Left ventricle myocardium inferior (tissue), 1 donor: ENCODE measurements at places on chromosomes 7 and 10.

- no peaks in the 10 kb centered on the region for H3K4me1 ChIP-seq
- H3K4me3 ChIP-seq: no peak overlapping the region
- peaks cover 10% of the 10 kb centered on the region for H3K27me3 ChIP-seq
- no peak for DNase-seq
- H3K27ac ChIP-seq: no peak overlapping the region
- no peaks in the 10 kb centered on the region for H3K36me3 ChIP-seq
Observed at GRCh38 chr10:48199580-48200377, 74.7 kb downstream of the FRMPD2 start.

GRCh38 chr7:100714725-100715124 is 5.5 kb upstream of the EPO start:
- H3K27me3 ChIP-seq: peaks cover 13% of the 10 kb centered on the region
- H3K4me1 ChIP-seq: no peaks in the 10 kb centered on the region
- DNase-seq: no peak
- no peak overlapping the region for H3K4me3 ChIP-seq
- no peaks in the 10 kb centered on the region for H3K36me3 ChIP-seq

DNA sequence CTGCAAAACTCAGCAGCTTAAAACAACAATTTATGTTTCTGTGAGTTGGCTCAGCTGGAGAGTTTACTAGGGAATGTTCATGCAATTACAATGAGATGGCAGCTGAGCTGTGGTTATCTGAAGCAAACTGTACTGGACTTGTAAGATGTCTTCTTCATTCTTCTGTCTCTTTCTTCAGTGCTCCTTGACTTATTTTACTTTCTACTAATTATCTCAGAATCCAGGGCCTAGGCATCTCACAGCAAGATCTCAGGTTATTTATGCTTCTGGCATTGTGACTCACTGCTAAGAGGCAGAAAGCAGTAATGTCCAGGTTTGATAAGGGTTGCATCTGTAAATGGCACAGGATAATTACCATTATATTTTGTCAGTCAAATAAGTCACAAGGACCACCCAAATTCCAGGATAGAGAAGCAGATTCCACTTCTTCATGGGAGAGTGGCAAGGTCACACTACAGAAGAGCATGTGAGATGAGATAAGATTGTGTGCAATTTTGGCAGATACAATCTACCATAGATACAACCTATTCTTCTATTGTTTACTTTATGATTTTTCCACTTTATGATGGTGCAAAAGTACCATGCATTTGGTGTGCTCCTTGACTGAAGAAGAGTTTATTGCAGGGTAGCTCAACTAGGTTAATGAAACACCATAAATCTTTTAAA is 16.8 kb downstream of the VIM start:
- DNase-seq: no peak
- no peaks in the 10 kb centered on the region for H3K27me3 ChIP-seq
- H3K36me3 ChIP-seq: no peaks in the 10 kb centered on the region
- H3K4me3 ChIP-seq: no peak overlapping the region

DNA sequence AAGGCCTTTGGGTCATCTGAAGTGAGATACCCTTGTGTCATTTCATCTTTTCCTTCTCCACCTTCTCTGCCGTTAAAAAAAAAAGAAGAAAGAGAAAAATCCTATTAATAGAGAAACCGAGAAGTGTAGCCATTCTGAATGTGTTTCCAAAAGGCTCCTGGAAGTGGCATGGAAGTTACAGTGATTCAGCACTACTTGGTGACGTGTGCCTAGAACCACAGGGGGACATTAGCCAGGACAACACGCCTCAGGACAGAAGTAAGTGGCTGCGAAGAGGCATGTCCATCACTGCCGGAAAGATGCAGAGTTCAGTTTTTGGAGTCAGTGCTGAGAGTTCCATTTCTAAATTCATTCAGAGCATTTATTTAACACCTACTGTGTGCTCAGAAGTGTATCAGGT is 6.3 kb downstream of the HTRA1 start:
- no peak overlapping the region for H3K27ac ChIP-seq
- H3K36me3 ChIP-seq: no peaks in the 10 kb centered on the region
- DNase-seq: no peak

- DNase-seq: no peak
- H3K27ac ChIP-seq: peak overlapping the region; percentile 54
- H3K27me3 ChIP-seq: peaks cover 17% of the 10 kb centered on the region
- no peaks in the 10 kb centered on the region for H3K36me3 ChIP-seq
Observed at GRCh38 chr10:6737080-6737641, 157.1 kb upstream of the PRKCQ start.

- H3K27ac ChIP-seq: peak overlapping the region; percentile 48
- no peaks in the 10 kb centered on the region for H3K4me1 ChIP-seq
- no peak overlapping the region for H3K4me3 ChIP-seq
- no peaks in the 10 kb centered on the region for H3K27me3 ChIP-seq
- no peak for DNase-seq
Observed at GRCh38 chr10:44696496-44696895, 214.6 kb upstream of the TMEM72 start.

- no peak overlapping the region for H3K27ac ChIP-seq
- no peaks in the 10 kb centered on the region for H3K36me3 ChIP-seq
- H3K27me3 ChIP-seq: peaks cover 15% of the 10 kb centered on the region
- H3K4me3 ChIP-seq: no peak overlapping the region
- H3K4me1 ChIP-seq: peaks cover 14% of the 10 kb centered on the region
- DNase-seq: peak; percentile 3
Observed at GRCh38 chr7:139131-139530, 53.2 kb upstream of the FAM20C start.

DNA sequence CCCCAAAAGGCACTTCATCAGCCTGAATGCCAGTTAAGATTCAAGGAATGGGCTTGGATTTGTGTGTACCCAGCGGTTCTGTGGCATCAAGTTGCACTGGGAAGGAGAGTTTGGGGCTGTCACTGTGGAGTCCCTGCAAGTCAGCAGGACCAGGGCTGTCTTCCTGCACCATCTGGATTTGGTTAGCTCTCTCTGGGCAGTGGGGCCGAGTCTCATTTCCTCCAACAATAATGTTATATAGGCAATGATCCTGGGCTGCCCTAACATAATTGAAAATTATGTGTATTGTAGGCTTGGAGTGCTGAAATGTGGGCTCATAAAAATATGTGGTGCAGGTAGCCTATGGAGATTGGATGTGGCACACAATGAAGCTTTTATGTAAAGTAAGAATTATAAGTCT is 87.2 kb downstream of the TCF7L2 start:
- no peak overlapping the region for H3K4me3 ChIP-seq
- H3K36me3 ChIP-seq: peaks cover 7% of the 10 kb centered on the region
- H3K27me3 ChIP-seq: no peaks in the 10 kb centered on the region
- no peak for DNase-seq
- peaks cover 27% of the 10 kb centered on the region for H3K4me1 ChIP-seq
- no peak overlapping the region for H3K27ac ChIP-seq

DNA sequence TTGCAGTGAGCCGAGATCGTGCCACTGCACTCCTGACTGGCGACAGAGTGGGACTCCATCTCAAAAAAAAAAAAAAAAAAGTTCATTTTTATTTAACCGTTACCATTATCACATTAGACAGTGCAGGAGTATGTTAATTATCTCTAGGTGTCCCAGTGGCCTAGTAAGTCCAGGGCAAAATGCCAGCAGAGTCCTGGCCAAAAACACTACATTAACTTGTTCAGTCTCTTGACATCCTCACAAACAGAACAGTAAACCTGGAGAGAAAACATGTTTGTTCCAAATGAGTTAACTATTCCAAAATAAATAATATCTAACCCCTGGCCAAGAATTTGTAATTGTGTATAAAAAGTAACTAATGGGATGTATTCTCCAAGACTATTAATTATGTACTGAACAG is 43.2 kb downstream of the PTPRZ1 start:
- no peak for DNase-seq
- no peak overlapping the region for H3K4me3 ChIP-seq

- no peaks in the 10 kb centered on the region for H3K4me1 ChIP-seq
- no peak overlapping the region for H3K4me3 ChIP-seq
- H3K27me3 ChIP-seq: no peaks in the 10 kb centered on the region
- H3K27ac ChIP-seq: no peak overlapping the region
Observed at GRCh38 chr7:22393913-22394729, 37.2 kb upstream of the RAPGEF5 start.

- peaks cover 36% of the 10 kb centered on the region for H3K4me1 ChIP-seq
- no peak overlapping the region for H3K4me3 ChIP-seq
- H3K36me3 ChIP-seq: no peaks in the 10 kb centered on the region
- peaks cover 3% of the 10 kb centered on the region for H3K27me3 ChIP-seq
Observed at GRCh38 chr10:44478040-44478439, 93.1 kb upstream of the CXCL12 start.

- H3K27me3 ChIP-seq: no peaks in the 10 kb centered on the region
- H3K4me3 ChIP-seq: no peak overlapping the region
- no peak for DNase-seq
- H3K27ac ChIP-seq: no peak overlapping the region
- no peaks in the 10 kb centered on the region for H3K36me3 ChIP-seq
Observed at GRCh38 chr10:53904506-53905241, 896.4 kb downstream of the PCDH15 start.

DNA sequence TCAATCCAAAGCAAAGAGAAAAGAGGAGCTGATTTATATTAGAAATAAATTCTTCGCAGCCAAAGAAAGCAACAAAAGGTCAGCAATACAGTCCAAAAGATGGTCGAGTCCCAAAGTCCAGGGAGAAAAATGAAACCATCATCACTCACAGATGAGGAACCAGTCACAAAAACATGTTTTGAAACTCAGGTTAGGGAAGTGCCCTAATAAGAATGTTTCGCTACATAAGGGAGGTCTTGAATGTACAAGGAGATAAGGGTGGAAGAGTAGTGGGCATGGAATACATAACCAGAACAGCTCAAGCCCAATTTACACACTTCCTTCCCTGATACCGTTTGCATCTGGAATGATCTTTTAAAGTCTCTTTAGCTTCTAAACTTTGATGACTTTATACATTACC is 53.6 kb downstream of the VPS41 start:
- no peaks in the 10 kb centered on the region for H3K27me3 ChIP-seq
- H3K4me1 ChIP-seq: peaks cover 18% of the 10 kb centered on the region
- no peaks in the 10 kb centered on the region for H3K36me3 ChIP-seq
- H3K4me3 ChIP-seq: no peak overlapping the region
- H3K27ac ChIP-seq: no peak overlapping the region

DNA sequence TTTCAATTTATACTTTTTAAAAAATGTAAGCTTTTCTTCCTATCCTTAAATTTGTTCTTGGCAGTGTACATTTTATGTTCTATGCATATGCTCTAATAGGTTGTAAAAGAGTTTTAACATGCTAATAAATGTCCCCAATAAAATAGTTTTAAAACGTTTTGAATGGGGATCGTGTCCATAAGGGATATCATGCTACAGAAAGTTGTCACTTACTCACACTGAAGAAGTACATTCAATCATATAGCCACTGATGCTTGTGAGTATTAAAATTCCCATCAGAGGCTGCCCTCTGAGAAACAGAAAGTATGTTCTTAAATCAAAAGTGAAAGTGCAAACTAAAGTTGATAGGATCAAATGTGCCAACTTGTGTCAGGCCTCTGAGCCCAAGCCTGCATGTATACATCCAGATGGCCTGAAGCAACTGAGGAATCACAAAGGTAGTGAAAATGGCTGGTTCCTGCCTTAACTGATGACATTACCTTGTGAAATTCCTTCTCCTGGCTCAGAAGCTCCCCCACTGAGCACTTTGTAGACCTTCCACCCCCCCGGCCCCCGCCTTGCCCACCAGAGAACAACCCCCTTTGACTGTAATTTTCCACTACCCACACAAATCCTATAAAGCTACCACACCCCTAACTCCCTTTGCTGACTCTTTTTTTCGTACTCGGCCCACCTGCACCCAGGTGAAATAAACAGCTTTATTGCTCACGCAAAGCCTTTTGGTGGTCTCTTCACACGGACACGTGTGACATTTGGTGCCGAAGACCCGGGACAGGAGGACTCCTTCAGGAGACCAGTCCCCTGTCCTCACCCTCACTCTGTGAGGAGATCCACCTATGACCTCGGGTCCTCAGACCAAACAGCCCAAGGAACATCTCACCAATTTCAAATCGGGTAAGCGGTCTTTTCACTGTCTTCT is 877 bp upstream of the NOD1 start:
- no peaks in the 10 kb centered on the region for H3K36me3 ChIP-seq
- no peak for DNase-seq
- H3K27me3 ChIP-seq: no peaks in the 10 kb centered on the region
- peak overlapping the region; percentile 76 for H3K4me3 ChIP-seq
- H3K27ac ChIP-seq: peak overlapping the region; percentile 98

DNA sequence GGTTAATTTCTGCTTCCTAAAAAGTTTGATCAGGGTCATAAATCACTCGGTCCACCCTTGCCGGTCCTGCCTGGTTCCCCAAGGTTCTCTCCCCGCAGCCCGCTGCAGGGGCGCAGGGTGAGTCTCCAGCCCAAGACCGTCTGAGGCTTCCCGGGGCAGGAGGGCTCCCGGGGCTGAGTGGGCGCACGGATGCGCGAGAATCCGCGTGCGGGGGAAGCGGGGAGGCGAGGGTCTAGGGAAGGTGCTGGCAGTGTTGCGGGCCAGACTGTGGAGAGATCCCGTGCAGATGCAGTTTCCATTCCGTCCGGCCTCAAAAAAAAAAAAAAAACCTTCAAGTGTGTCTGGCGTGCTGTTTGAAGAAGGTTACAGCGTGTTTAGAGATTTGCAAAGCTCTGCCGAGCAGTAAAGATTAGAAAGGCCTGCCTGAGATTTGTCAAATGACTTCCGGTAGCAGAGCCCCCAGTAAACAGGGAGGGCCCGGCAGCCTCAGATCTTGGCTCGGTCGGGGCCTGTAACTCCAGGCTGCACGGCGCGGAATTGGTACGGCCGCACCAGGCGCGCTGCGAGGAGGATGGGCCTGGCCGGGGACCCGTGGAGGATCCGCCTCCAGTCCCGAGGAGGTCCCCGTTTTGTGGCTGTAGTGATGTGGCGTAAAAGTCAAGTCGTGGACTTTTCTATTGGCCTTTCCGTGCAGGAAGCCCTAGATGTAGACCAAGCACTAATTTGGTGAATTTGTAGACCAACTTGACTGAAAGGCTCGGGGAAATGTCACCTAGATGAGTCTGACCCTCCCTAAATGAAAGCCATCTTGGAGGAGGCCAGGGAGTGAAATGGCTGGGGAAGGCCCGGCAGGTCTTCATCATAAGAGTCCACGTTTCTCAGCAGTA is 293.2 kb upstream of the NFE2L3 start:
- no peak for DNase-seq
- H3K27me3 ChIP-seq: peaks cover 100% of the 10 kb centered on the region
- no peaks in the 10 kb centered on the region for H3K36me3 ChIP-seq
- H3K4me1 ChIP-seq: peaks cover 26% of the 10 kb centered on the region

GRCh38 chr7:2807845-2808772 is 36.0 kb downstream of the GNA12 start:
- H3K4me1 ChIP-seq: peaks cover 91% of the 10 kb centered on the region
- H3K4me3 ChIP-seq: no peak overlapping the region
- DNase-seq: no peak
- H3K27me3 ChIP-seq: no peaks in the 10 kb centered on the region

- no peaks in the 10 kb centered on the region for H3K4me1 ChIP-seq
- no peak overlapping the region for H3K27ac ChIP-seq
- no peaks in the 10 kb centered on the region for H3K36me3 ChIP-seq
- H3K4me3 ChIP-seq: no peak overlapping the region
Observed at GRCh38 chr7:147809786-147810185, 780.8 kb upstream of the C7orf33 start.

DNA sequence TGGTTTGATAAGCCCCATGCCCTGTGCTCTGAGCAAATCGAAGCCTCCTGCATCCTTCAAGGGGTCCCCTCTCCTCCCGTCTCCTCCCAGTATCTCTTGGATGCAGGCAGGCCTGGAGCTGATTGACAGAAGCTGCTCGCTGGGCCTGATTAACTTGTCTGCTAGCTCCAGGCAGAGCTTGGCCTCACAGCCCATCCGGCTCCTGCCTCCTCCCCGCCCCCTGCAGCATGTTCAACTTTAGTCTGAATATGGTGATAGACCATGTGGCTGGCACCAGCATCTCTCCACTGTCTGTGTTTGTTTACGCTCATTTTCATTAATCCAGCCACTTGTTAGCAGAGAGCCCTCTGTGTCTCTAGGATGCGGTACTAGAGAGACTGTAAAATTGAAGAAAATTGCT is 432.2 kb downstream of the DPP6 start:
- no peak overlapping the region for H3K27ac ChIP-seq
- no peak overlapping the region for H3K4me3 ChIP-seq
- DNase-seq: no peak
- H3K27me3 ChIP-seq: peaks cover 8% of the 10 kb centered on the region
